ENCODE measurements at places on chromosomes 1 and 21. TPM values are rescaled to one million over a fixed set of nuclear protein-coding genes. Genes with fewer than 3 reads are reported as not detected.

GRHL3 gene
- total RNA-seq, result under 0.01 TPM

GIPC2 gene
- 5.9 TPM for total RNA-seq

CELA2A gene
- total RNA-seq, result 0.28 TPM

MYCL gene
- total RNA-seq, result 2.3 TPM

KRTAP11-1 gene
- not detected for total RNA-seq

ELAVL4 gene
- total RNA-seq, result not detected

SPRR1B gene
- not detected for total RNA-seq

SERPINC1 gene
- not detected for total RNA-seq

ADGRL4 gene
- total RNA-seq, result 35.0 TPM

SPRR2E gene
- not detected for total RNA-seq

F5 gene
- under 0.01 TPM for total RNA-seq

CFAP74 gene
- total RNA-seq, result not detected

DRAM2 gene
- total RNA-seq, result 109 TPM

LCE2C gene
- total RNA-seq, result not detected

DYNLT5 gene
- total RNA-seq, result 2.5 TPM

C1orf52 gene
- total RNA-seq, result 14.6 TPM

SLC45A3 gene
- 3.7 TPM for total RNA-seq

TEX38 gene
- not detected for total RNA-seq
